Calu3 (cell line): ENCODE measurements at places on chromosomes 3 and 15.

DNA sequence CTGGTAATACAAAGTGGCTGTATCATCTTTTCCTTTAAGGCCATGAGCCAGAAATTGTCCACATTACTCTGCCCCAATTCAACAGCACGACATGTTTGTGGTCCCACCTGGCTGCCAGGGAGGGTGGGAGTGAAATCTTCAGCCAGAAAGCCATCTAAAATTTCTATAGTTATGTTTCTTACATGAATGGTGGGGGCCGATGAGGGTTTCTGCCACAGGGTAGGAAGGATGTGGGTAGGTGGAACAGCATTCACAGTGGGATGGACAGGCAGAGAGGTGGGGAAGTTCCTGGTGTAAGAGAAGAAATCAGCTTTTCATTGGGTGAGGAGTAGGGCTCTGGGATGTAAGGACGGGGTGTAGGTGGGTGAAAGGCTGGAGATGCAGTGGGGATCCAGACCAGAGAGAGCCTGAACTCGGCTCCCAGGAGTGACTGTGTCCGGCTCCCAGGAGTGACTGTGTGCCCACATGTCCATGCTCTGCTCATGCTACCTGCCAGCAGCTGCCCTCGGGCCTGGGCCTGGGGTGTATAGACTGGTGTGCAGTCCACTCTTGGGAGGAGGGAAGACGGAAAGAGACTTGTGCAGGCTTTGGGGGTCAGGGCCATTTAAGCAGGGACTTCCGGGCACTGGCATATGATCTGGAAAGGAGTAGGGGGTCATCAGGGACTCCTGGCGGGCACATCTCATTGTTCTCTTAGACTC lies 3.8 kb upstream of the FBLN2 start:
- no peak for DNase-seq

DNA sequence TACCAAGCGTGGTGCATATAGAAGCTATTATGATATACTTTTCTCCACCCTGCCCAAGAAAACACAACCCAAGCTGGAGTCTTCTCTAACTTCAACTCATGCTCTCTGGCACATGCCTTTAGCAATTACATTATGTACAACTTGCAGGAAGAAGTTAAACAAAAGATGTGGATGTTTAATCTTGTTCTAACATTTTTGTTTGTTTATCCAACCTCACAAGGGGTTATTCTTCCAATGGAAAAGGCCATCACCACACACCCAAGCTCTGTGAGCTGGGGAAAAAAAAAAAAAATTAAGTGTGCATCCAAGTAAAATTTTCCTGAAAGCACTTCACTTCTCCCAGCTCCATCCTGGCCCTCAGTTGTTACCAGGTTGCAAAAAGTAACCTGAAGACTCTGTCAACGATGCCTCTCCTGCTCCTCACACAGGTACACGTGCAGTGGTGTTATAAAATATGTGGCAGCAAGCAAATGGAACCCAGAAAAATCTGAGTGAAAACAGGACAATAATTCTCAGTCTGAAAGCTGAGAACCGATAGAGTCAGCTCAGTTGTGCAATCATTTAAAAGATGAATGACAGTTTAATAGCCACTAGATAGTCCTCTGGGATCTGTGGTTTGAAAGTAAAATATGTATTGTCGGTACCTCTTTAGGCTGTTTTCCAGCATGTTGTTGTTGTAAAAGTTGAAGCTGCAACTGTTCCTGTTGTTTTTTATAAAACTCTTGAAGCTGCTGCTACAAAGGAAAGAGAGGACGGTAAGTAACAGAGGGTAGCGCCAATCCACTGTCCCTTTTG lies 531.4 kb downstream of the FOXP1 start:
- DNase-seq: no peak

DNA sequence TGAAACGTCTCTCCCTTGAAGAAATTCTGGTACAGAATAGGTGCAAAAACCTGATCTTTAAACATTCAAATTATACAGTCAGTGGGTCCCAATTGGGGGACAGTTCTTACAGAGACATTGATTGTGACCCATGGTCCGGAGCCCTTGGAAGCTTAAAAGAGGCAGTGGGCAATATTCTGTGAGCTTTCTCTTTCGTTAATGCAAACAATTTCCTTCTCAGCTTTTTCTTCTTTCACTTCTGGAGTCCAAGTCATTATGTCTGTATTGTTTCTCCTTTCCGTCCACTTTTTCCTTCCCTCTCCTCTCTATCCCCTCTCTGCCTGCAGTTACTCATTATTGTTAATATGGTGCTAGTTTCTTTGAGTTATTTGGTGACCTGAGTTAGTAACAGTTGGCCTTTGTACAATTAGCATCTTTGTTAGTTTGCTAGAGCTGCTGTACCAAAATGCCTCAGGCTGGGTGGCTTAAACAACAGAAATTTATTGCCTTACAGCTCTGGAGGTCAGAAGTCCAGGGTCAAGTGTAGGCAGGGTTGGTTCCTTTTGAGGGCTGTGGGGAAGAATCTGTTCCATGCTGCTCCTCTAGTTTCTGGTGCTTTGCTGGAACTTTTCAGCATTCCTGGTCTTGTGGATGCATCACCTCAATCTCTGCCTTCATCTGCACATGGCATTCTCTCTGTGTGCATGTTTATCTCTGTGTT lies 102.6 kb downstream of the GMPS start:
- no peak for DNase-seq

GRCh38 chr15:39313881-39314280 lies 267.0 kb upstream of the THBS1 start:
- no peak for DNase-seq

GRCh38 chr15:94910166-94910565 lies 678.8 kb downstream of the MCTP2 start:
- DNase-seq: no peak
